ENCODE measurements at places on chromosomes 7 and 10.

- DNase-seq, result no peak
Observed at GRCh38 chr7:30027065-30027456, 559 bp upstream of the FKBP14 start.

DNA sequence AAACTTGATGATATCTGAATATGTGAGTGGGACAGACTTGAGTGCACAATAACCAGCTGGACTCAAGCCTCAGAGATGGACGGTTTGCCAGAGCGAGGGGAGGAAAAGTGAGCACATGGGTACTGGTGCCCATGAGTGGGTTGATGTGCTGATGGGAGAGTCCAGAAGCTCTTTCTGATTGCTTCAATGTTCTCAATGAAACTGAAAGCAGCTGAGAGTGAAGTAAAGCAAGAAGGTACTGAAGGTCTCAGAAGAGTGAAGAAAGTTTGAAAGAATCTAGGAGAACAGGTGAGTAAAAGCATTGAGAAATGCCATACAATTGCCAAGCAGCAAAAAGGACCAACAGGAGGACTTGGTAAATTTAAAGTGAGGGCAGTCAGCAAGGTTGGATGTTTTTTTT, 28.6 kb downstream of the CTTNBP2 start:
- DNase-seq, result no peak

GRCh38 chr7:109637428-109637990, 1067.8 kb downstream of the DNAJB9 start:
- DNase-seq, result no peak

GRCh38 chr7:85094046-85094725, 92.7 kb downstream of the SEMA3D start:
- no peak for DNase-seq

DNA sequence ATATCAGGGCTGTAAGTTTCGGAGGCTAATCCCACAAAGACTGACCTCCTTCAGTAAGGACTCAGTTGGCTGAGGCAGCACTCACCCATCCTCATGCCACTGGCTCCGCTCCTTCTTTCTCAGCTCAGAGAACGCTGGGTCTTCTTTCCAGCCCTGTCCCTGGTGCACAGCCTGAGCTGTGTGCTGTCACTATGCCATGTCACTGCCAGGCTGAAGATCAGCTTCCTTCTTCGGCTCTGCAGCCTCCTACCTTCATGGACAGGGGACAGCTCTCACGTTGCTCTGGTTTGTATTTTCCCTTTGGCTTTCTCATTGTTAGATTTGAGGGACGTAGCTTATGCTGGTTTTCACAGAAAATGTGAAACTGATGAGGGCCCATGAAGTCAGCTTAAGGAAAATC, 437.3 kb downstream of the GLRX3 start:
- no peak for DNase-seq

DNA sequence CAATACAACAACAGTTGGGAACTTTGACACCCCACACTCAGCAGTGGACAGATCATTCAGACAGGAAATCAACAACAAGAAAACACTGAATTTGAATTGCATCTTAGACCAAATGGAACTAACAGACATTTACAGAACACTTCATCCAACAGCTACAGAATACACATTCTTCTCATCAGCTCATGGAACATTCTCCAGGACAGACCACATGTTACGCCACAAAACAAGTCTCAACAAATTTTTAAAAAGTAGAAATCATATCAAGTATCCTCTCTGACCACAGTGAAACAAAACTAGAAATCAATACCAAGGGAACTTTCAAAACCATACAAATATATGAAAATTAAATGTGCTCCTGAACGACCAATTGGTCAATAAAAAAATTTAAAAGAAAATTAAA, 212.3 kb downstream of the DNAJC1 start:
- no peak for DNase-seq

GRCh38 chr10:52895059-52895458, 122.5 kb upstream of the MBL2 start:
- no peak for DNase-seq

GRCh38 chr7:108367946-108368345, 88.3 kb downstream of the NRCAM start:
- no peak for DNase-seq

GRCh38 chr7:55441774-55442522, 76.8 kb downstream of the LANCL2 start:
- DNase-seq, result no peak

DNA sequence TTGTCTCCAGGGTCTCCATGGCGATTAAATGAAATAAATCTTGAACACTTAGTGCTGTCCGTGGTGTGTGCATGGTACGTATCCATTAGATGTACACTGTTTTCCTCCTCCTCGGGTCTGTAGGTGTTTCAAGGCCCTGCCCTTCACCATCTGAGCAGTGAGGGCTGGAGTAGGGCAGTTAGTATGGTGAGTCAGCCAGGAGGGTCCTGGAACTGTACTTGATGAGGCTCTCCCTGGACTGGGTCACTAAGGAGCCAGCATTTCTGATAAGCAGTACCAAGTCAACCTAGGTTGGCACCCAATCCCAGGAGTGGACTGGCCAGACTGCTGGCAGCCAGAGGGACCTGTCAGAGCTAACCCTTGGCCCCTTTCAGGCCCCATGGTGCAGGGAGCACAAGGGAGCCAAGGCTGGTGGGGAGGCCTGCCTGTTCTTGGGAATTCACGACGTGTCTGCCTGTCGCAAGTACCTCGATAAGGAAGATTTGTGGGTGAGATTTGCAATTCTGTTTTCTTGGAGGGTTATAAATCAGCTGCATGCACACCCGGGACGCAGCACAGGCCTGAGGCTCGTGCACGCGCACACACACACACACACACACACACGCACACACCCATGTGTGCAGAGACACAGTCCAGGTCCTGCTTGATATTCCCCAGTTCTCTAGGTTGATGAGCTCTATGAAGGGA, 114.2 kb downstream of the ZMIZ1 start:
- DNase-seq, result no peak

DNA sequence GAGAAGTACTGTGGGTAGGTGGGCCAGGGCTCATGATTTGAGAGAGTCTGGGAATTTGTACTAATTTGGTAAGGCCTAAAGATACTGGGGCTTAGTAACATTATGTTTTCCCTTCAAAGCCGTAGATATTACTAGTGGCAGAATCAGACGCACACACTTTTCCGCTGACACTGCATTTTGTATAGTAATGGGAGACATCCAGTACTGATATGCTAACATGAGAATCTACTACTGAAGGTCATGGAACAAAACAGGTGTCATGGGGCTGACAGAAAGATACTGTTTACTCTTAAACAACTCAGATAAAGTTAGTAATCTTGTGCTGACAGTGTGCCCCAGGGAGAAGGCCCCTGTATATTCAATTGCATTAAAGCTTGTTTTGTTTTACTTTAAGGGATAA, 11.1 kb upstream of the GIMAP7 start:
- no peak for DNase-seq

GRCh38 chr10:14439451-14440259, 108.9 kb upstream of the FRMD4A start:
- no peak for DNase-seq

GRCh38 chr10:93495654-93496321, 624 bp upstream of the CEP55 start:
- peak; percentile 44 for DNase-seq

DNA sequence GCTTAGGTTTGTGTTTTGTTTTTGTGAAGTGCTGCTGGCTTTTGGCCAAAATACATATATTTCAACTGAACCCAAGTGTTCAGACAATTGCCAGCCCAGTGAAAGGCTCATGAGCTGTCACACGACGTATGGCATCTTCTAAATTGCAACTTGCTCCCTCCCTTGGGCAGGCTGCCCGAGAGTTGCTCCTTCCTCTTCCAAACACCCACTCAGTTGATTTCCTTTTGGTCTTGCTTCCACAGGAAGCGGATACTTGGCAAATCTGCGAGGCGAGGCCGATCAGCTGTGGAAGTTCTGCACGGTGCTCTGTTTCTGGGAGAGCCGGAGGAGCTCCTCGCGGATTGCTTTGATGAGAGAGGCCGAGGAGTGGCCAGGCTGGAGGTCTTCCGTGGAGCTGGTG, 39.6 kb upstream of the ATP6V0A4 start:
- no peak for DNase-seq

DNA sequence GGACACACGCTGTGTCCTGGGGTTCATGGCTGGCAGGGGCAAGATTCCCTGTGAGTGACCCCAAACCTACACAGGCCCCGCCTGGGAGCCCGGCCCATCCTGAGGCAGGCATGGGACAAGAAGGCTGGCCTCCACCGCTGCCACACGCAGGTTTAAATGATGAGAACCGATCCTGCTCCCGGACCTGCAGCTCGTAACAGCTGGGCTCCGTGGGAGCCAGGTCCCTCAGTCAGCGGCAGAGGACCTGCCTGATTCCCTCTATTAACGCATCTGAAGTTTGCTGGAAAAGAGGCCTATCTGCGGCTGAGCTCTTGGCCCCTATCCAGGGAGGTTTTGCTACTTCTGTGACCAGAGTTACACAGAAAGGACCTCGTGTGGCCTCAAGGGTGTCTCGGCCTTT, 112.3 kb downstream of the VIPR2 start:
- DNase-seq, result no peak

- DNase-seq, result peak; percentile 46
Observed at GRCh38 chr7:22726907-22727713, at the start of gene IL6. IL6 (plus strand) TSS chr7:22727200; CDS start chr7:22727263, 63 bp downstream.

GRCh38 chr7:116786791-116787443, 75.5 kb upstream of the CAPZA2 start:
- DNase-seq, result peak; percentile 57

- no peak for DNase-seq
Observed at GRCh38 chr7:6251653-6252052, 20.8 kb downstream of the CYTH3 start.

GRCh38 chr7:84009782-84010181, 184.8 kb downstream of the SEMA3A start:
- no peak for DNase-seq
